ENCODE measurements at places on chromosomes 3 and 15.

DNA sequence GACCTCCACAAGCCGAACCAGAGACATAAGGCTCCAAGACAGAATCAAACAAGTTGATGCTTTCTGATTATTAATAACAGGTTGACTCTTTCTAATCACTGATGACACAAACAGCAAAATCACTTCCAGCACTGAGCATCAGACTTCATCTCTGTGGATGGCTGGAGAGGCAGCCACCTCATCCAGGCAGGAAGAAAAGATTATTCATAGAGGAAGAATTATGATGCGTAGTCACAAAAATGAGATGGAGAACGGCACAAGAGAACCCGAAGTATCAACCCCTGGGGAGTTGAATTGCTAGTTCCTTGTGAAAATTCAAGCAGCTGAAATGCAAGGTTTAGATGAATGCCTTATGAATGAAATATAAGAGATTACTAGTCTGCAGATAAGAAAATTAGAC, 49.9 kb upstream of the LMCD1 start:
- DNase-seq, result no peak

GRCh38 chr3:146715170-146715569, 110.0 kb upstream of the PLSCR5 start:
- DNase-seq, result no peak

DNA sequence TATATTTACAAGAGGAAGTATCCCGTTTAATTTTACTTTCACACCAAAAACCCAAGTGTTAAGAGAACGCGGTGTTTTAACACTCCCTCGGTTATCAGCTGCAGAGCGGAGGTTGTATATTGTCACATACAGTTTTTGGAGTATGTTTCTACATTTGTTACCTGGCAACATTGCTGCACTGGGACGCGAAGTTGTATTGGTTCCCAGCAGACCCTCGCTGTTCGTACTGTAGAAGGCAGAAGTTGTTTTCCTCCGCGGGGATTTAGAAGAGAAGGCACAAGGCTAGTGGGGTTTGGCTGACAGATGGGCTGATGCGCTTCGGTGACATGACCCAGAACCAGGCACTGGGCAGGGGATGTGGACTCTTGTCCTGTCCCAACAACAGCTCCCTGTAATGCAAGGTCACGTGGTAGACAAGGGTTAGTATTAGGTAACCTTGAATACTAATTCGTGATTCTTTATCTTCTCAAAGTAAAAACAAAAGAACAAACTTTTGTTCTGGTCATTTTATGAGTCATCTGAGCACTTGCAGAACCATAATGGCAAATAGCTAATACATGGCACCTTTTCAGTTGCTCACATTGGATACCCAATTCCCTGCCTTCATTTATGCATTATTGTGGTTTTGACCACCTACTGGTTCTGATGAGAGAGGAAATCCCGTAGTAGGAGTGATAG, 230.4 kb upstream of the BHLHE40 start:
- no peak for DNase-seq

DNA sequence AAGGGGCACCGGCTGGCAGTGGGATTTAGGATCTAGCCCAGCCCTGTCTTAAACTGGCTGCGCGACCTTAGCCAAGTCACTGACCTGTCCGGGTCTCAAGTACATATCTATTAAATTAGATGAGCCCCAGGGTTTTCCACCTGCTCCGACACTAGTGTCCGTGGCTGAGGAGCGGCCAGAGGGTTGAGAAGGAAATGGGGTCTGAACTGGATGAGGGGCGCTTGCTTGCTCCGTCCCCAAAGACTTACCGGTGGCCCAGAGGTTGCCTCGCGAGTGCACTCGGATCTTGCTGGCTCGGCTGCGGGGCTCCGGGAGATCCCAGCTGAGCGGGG, 285 bp downstream of the NMB start:
- DNase-seq, result no peak

DNA sequence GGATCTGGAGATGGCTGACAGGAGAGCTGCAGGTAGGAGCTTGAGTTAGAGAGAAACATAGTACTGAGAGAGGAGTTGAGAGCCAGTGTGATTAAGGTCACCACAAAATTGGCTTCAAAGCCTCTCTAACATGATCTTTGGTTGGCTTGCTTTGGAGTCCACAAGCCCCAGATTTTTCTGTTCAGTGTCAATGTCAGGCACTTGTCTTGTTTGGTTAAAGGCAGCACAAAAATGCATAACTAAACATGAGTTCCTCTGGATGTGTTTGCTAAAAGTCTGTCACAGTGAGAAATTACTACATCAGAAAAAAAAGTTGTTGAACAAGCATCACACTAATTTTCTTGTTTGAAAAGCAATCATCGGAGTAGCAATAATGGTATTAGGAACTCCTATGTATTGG, 440.5 kb downstream of the NTRK3 start:
- no peak for DNase-seq

DNA sequence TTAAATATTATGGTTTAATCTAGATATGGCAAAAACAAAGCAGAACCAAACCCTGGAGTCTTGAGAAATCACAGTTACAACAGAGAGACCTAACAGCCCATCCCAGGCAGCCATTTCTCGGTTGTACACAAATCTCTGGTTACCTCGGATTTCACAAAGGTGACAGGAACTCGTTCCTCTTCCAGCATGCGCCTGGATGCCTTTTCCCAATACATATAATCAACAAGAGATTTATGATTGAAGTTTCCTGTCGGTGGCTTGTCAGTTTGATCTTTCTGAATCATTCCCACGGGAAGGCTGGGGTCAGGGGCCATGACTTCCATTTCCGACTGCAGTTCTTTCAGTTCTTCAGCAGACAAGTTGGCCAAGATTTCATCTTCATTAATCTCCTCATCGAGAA, 445 bp downstream of the LMOD3 start:
- no peak for DNase-seq

All from stomach (tissue), 19 donors.